ENCODE measurements at places on chromosomes 11 and 22.

DNA sequence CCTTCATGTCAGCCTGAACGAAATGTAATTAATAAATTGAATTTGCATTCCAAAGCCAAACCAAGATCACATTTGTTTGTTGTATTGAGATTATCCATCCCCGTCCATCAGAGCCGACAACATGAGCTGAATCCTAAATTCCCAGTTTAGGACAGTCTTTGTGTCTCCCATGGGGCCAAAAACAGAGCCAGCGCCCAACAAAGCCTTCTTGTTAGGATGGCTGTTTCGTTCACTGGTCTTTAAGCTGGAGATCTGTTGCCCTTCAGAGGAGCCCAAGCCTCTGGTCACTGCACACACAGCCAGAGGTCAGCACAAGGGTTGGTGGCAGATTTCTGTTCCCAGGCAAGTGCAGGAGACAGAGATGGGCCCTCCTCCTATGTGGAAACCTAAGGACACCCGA, 25.8 kb downstream of the DSCAML1 start:
- no peak for DNase-seq

DNA sequence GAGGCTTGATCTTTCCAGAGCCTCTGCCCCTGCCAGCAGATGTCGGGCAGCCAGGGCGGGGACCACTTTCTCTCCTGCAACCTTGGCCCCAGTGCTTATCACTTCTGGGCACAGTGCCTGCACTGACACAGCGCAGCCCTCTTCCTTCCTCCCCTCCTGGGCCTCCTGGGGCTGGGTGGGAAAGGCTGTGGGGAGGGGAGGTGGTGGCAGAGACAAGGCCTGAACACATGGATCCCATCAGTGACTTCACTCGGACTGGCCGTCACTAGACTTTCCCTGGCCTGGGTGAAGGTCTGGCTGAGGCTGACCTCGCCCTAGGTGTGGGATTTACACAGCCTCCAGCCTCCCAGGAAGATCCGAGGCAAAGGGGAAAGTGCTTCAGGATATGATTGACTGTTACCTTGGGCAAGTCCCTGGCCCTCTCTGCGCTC, 68.1 kb downstream of the LRRC32 start:
- peak; percentile 4 for DNase-seq

DNA sequence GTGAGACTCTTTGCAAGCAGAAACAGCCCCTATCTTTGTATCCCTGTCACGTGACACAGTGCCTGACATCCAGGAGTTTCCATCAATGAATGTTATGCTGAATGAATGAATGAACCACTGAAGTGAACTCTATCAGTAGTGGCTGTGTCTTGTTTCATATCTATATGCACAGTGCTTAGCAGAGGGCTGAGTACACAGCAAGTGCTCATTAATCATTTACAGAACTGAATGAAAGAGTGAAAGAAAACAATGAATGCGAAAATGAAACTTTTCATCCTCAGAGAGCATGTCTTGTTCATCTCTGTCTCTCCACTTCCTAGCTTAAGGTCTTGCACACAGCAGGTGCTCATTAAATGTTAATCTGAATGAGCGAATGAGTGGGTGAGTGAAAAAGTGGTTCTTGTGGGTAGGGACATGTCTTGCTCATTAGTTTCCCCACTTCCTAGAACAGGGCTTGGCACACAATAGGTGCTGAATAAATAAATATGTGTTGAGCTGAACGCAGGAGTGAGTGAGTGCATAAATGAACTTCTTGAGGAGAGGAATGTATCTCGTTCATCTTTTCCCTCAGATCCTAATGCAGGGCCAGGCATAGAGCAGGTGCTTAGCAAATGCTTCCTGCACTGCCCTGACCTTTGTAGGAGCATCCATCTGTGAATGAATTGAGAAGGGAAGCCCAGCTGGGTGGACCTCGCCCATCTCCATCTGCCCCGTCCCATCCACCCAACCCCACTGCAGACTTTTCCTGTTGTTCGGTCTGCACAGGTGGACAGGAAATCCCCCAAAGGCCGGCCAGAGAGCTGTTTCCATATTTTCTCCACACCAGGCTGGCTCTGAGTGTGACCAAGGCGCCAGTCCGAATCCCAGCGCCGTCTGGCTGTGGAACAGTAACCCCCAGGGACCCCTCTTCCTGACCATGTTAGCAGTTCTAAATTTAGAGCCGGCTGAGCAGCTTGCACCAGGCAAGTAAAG, 113.4 kb upstream of the CRYBB3 start:
- DNase-seq = no peak

GRCh38 chr11:34302046-34302921, 55.5 kb downstream of the ABTB2 start:
- no peak for DNase-seq

DNA sequence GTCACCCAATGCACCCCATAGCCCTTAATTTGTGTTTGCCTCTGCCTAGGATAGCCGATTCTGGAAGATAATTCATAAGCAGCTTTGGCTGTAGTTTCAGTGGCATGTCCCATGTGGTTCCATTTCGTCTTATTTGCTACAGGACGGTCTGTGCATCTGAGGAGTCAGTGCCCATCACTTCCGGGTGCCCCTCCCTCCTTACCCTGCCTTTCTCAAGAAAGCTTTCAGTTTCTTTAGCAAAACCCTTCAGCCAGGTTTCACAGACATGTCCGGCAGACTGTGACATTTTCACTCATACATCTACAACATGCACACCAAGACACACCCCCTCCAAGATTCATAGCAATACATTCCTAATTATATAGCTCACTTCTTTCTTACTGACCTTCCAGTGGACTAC, 14.3 kb downstream of the TP53AIP1 start:
- no peak for DNase-seq

DNA sequence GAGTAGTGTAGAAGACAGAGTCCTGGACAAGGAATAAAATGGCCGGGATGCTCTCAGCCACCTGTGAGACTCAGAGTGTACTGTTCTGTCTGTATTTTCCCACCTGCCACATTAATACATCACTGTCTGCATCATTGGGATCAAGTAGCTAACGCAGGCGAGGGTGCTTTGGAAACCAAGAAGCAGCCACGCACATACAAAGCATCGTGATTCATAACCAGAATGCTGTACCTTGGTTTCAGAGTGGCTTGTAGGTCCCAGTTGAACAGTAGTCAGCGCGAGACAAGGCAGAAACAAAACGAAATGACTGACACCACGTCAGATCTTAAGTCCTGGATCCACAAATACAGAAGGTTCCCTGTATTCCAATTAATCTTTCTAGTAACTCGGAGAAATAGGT, 198.3 kb downstream of the GRIK4 start:
- DNase-seq = no peak

DNA sequence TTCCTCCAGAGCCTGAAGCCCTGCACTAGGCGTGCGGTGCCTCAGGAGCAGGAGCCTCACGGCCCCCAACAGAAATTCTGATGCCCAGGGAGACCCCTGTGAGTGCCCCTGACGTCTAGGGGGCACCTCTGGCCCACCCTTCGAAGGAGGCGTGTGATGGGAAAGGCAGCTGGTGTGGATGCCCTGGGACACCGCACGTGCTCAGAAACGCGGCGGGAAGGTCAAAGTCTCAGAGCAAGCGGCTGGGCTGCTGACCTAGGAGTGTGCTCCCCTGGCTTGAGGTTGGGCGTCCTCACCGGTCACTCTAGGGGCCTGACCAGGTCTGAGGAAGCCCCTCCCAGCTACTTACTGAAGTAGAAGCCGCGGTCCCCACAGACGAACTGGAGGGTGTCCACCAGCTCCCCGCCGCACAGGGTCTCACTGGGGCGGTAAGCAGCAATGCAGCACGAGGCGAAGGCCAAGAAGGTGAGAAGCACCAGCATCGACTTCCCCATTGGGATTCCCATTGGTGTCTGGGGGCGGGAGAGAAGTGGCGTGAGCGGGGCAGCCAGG, 4.1 kb downstream of the IGF2 start:
- no peak for DNase-seq

- DNase-seq = no peak
These were observed 2.3 kb upstream of the SYVN1 start for GRCh38 chr11:65136515-65137096.

DNA sequence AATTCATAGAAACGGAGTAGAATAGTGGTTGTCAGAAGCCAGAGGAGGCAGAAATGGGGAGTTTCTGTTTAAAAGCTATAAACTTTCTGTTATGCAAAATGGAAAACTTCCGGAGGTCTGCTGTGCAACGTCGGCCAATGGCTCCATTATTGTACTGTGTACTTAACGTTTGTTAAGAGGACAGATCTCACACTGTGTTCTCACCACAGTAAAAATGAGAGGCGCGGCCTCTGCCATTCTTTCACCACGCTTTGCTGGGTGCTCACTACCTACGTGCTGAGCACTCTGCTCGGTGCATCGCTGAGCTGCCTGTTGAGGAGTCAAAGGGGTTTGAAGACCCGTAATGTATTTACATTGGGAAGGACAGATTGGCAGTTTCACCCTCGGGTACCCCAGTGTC, 218.8 kb upstream of the B3GAT1 start:
- no peak for DNase-seq

DNA sequence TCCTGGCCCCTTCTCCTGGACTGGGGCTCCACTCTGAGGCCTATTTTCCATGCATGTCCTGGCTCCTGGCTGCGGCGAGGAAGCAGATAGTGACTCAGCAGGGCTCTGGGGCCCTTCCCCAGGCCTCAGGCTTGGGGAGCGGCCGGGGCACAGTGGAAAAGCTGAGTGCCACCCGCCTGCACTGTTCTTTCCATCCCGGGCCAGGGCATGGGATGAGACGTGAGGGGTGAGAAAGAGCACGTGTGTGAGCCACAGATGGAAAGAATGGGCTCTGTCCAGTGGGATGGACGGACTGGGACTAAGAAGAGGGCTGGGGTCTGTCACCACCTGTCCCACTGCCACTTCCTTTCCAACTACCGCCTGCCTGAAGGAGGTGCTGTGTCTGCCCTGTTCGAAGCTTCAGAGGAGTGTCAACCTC, 12.8 kb downstream of the SLC37A2 start:
- DNase-seq = no peak

DNA sequence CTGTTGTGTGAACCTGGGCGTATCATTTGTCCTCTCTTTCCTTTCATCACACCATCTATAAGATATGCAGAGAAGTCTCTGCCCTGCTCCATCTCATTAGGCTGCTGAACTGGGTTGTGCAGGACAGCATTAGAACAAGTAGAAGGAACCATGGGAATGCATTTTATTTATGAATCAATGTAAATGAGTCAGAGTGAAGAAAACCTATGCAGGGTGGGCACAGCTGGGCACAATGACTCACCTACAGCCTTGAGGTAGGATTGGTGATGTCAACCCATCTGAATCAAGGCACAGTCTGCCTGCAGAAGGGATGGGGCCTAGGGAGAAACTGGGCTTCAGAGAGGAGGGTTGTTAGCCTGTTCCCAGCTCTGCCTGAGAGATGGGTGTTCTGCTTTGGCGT, 123.4 kb downstream of the CSNK2A3 start:
- no peak for DNase-seq

DNA sequence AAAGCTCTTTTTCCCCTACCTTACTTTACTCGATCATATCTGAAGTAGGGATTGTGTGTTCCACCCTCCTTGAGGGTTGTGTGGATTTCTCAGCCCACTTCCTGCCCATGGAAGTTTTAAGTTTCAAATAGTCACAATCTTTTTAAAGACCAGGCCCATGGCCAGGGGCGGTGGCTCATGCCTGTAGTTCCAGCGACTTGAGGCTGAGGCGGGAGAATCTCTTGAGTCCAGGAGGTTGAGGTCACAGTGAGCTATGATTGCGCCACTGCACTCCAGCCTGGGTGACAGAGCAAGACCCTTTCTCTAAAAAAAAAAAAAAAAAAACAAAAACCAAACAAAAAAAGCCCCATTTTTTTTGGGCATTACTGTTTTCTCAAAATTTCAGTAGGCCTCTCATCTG, 36.3 kb upstream of the LRRC10B start:
- no peak for DNase-seq

DNA sequence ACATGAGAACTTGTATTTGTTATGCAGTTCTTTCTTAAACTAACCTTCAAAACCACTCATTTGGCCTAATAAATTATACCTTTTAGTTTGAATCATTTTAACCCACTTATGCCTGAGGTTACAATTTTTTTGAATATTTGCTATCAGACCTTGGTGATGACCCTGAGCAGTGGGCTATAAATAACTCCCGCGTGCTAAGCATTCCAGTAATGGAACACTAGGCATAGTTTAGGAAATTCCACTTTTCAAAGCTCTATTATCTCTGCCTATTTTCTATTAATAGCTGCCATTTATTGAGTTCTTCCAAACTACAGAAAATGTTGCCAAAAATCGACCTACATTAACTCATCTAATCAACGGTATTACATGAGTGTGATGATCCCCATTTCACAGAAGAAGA, 993.4 kb upstream of the FAT3 start:
- DNase-seq = no peak

DNA sequence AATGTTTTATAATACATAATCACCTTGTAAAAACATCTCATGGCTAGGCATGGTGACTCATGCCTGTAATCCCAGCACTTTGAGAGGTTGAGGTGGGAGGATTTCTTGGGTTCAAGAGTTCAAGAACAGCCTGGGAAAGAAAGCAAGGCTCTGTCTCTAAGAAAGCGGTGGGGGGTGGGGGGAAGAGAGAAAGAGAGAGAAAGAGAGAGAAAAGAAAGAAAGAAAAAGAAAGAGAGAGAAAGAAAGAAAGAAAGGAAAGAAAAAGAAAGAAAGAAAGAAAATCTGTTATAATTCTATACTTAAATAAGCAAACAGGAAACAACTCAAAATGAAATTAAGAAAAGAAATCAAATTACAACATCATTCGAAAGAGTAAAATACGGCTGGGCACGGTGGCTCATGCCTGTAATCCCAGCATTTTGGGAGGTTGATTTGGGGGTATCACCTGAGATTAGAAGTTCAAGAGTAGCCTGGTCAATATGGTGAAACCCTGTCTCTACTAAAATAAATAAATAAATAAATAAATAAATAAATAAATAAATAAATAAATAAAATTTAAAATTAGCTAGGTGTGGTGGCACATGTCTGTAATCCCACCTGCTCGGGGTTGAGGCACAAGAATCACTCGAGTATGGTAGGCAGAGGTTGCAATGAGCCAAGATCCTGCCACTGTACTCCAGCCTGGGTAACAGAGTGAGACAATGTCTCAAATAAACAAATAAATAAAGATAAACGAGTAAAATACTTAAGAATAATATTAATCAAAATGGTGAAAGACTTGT, 65.4 kb downstream of the ZNF280B start:
- no peak for DNase-seq

DNA sequence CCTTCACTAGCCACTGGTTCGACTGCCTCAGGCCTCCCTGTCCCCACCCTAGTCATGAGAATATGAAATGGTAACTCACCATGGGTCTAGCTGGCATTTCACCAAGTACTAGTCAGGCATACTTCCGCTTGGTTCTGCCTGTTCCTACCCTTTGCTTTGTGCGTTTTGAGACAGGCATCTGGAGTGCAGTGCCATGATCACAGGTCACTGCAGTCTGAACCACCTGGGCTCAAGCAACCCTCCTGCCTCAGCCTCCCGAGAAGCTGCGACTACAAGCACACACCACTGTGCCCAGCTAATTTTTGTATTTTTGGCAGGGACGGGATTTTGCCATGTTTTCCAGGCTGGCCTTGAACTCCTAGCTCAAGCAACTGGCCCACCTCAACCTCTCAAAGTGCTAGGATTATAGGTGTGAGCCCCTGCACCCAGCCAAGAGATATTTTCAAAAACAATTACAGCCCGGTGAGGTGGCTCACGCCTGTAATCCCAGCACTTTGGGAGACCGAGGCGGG, 14.1 kb downstream of the HRAS start:
- DNase-seq = no peak

- DNase-seq = no peak
These were observed 325.3 kb upstream of the LRRC4C start for GRCh38 chr11:41784513-41785335.

- peak; percentile 54 for DNase-seq
These were observed 457 bp downstream of the RNF141 start for GRCh38 chr11:10540546-10540914.

GRCh38 chr11:119474682-119475596, 52.0 kb upstream of the THY1 start:
- DNase-seq = peak; percentile 86

GRCh38 chr11:110075847-110076208, 17.4 kb upstream of the ZC3H12C start:
- no peak for DNase-seq
